Activated naive CD8-positive, alpha-beta T cell treated with anti-CD3 and anti-CD28 coated beads, Interleukin-2, amount 10 ng/mL, durations not matched to agents 7 days and 5 days (primary cell): ENCODE measurements at places on chromosomes 2 and 18. TPM values are rescaled to one million over a fixed set of nuclear protein-coding genes. Genes with fewer than 3 reads are reported as not detected.

The C2orf80 gene
- not detected for total RNA-seq

The GREB1 gene
- 0.28 TPM for total RNA-seq

The MC2R gene
- not detected for total RNA-seq

The CCDC150 gene
- 13.5 TPM for total RNA-seq

The MFSD2B gene
- not detected for total RNA-seq

The PREB gene
- 53.9 TPM for total RNA-seq

The CABYR gene
- total RNA-seq: 1.4 TPM

The PARD6G gene
- total RNA-seq: 1.0 TPM

GRCh38 chr2:15334644-15335326 lies 226.3 kb downstream of the NBAS start:
- no peaks in the 10 kb centered on the region for H3K27me3 ChIP-seq
- H3K4me1 ChIP-seq: peaks cover 8% of the 10 kb centered on the region
- no peak overlapping the region for H3K27ac ChIP-seq
- peaks cover 13% of the 10 kb centered on the region for H3K36me3 ChIP-seq
- no peak for DNase-seq

GRCh38 chr18:25604196-25604893 lies 252.4 kb upstream of the ZNF521 start:
- H3K4me3 ChIP-seq: no peak overlapping the region
- H3K27ac ChIP-seq: no peak overlapping the region
- H3K4me1 ChIP-seq: no peaks in the 10 kb centered on the region
- H3K36me3 ChIP-seq: no peaks in the 10 kb centered on the region
- no peak for DNase-seq

- no peak for DNase-seq
- H3K4me1 ChIP-seq: peaks cover 7% of the 10 kb centered on the region
- H3K4me3 ChIP-seq: no peak overlapping the region
- no peak overlapping the region for H3K27ac ChIP-seq
- H3K36me3 ChIP-seq: no peaks in the 10 kb centered on the region
Observed at GRCh38 chr2:158953926-158954763, 14.3 kb upstream of the TANC1 start.

GRCh38 chr2:74760875-74761630 lies 72.9 kb upstream of the HK2 start:
- H3K27me3 ChIP-seq: no peaks in the 10 kb centered on the region
- H3K27ac ChIP-seq: no peak overlapping the region
- peaks cover 3% of the 10 kb centered on the region for H3K36me3 ChIP-seq
- H3K4me1 ChIP-seq: peaks cover 12% of the 10 kb centered on the region
- H3K4me3 ChIP-seq: no peak overlapping the region
- DNase-seq: no peak

DNA sequence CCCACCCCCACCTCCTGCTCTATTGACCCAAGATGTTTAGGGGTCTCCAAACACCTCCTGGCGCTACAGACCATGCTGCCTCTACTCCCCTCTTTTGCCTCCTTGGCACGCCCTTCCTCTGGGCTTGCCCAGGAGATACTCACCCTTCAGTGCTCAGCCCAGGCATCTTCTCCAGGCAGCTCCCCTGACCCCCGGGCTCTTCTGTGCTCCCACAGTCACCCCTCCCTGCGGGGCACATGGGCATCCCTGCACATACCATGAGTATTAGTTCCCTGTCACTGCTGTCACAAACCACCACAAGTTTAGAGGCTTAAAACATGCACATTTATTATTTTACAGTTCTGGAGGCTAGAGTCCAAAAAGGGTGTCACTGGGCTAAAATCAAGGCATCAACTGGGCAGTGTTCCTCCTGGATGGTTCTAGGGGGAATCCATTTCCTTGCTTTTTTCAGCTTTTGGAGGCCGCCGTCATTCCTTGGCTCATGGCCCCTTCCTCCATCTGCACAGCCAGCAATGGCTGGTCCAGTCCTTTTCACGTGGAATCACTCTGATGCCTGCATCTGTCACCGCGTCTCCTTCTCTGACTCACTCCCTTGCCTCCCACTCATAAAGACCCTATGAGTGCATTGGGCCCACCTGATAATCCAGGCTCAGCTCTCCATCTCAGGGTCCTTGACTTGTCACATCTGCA lies 230.4 kb upstream of the COPS8 start:
- H3K27ac ChIP-seq: no peak overlapping the region
- H3K4me3 ChIP-seq: no peak overlapping the region
- H3K4me1 ChIP-seq: no peaks in the 10 kb centered on the region
- peaks cover 1% of the 10 kb centered on the region for H3K27me3 ChIP-seq
- DNase-seq: no peak

DNA sequence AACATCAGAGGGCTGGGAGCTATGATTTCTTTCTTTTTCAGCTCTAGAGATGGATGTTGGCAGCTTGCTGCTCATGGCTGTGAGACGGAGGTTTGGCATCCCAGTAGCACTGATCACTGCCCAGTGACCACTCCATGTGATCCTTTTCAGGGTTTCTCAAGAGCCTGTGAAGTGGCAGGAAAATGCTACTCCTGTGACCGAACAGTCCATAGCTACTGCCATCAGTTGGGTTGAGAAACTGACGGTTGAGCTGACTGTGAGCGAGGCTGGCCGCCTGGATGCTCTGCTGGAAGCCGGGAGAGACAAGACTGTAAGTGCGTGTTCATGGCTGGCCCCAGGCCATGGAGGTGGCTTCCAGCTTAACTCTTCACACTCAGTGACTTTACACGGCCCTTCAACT lies 34.2 kb downstream of the VWA3B start:
- H3K4me1 ChIP-seq: peaks cover 8% of the 10 kb centered on the region
- H3K27me3 ChIP-seq: peaks cover 13% of the 10 kb centered on the region
- H3K36me3 ChIP-seq: no peaks in the 10 kb centered on the region
- H3K4me3 ChIP-seq: no peak overlapping the region
- DNase-seq: no peak

DNA sequence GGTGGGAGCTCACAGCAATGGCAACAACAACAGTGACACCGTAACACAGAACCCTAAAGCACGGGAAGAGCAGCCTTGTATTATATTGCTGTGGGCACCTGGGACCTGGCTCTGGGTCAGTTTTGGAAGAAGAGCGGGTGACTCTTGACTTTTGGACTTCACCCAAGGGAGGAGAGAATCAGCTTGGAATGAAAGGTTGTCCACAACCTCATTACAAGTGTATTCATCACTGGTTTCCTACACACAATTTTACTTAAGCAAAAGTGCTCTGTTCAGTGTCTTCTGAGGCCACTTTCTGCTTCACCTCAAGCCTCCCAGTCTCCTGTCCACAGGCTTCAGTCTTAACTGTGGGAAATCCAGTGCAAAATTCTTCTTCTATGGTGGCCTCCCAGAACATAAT lies 263.8 kb downstream of the KCNE4 start:
- no peak overlapping the region for H3K4me3 ChIP-seq
- H3K27ac ChIP-seq: no peak overlapping the region
- DNase-seq: no peak

GRCh38 chr2:185507719-185508118 lies 230.9 kb upstream of the FSIP2 start:
- no peaks in the 10 kb centered on the region for H3K36me3 ChIP-seq
- DNase-seq: no peak
- no peak overlapping the region for H3K27ac ChIP-seq
- H3K4me3 ChIP-seq: no peak overlapping the region
- no peaks in the 10 kb centered on the region for H3K27me3 ChIP-seq
- no peaks in the 10 kb centered on the region for H3K4me1 ChIP-seq

GRCh38 chr2:104866883-104867812 lies 13.2 kb downstream of the POU3F3 start:
- DNase-seq: no peak
- no peak overlapping the region for H3K4me3 ChIP-seq
- no peaks in the 10 kb centered on the region for H3K36me3 ChIP-seq
- H3K27ac ChIP-seq: no peak overlapping the region
- H3K4me1 ChIP-seq: peaks cover 6% of the 10 kb centered on the region

GRCh38 chr2:208726242-208726641 lies 319.6 kb downstream of the PTH2R start:
- H3K4me1 ChIP-seq: no peaks in the 10 kb centered on the region
- no peak overlapping the region for H3K27ac ChIP-seq
- H3K4me3 ChIP-seq: no peak overlapping the region
- DNase-seq: no peak

DNA sequence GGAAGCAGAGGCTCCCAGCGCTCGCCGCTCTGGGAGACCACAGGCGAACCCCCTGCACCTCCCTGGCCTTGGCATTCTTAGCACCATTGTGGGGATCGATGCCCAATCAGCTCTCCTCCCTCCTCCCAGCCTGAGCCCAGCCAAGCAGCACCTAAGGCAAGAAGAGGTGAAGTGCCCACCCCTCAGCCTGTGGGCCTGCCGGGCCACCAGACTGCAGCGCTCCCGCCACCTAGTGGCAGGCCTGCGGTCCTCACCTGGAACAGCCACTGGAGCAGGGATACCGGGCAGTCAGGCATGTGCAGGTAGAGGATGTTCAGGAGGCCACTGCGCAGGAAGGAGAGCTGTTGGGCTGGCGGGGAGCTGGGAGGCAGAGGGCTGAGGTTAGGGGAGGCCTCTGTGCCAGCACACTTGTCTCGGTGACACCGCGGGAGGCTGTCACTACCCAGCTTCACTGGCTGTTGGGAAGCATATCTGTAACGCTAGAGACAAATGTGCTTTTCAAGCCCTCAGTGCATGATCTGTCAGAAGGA lies 35.2 kb downstream of the FAM178B start:
- peaks cover 28% of the 10 kb centered on the region for H3K4me1 ChIP-seq
- no peak overlapping the region for H3K4me3 ChIP-seq
- peaks cover 5% of the 10 kb centered on the region for H3K27me3 ChIP-seq
- DNase-seq: peak; percentile 86
- no peaks in the 10 kb centered on the region for H3K36me3 ChIP-seq

- H3K36me3 ChIP-seq: no peaks in the 10 kb centered on the region
- H3K27me3 ChIP-seq: peaks cover 34% of the 10 kb centered on the region
- no peak for DNase-seq
- no peaks in the 10 kb centered on the region for H3K4me1 ChIP-seq
- no peak overlapping the region for H3K4me3 ChIP-seq
Observed at GRCh38 chr18:10130606-10131005, 216.8 kb downstream of the VAPA start.

DNA sequence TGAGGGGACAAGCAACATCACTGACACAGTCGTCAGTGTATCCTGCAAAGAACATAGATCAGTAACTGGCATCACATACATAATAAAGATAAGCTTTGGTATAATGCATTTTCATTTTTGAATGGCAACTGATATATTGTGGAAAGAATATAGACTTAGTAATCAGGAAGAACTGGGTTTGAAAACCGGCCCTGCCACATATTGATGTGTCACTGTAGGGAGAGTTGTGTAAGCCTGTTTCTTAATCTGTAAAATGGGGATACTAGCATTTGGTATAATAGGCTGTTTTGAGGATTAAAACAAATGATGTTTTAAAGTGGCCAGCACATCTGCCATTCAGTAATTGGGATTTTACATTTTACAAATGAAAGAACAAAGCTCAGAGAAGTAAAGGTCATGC lies 277.8 kb upstream of the CNTNAP5 start:
- H3K36me3 ChIP-seq: no peaks in the 10 kb centered on the region
- H3K27ac ChIP-seq: no peak overlapping the region
- no peaks in the 10 kb centered on the region for H3K27me3 ChIP-seq
- DNase-seq: no peak

DNA sequence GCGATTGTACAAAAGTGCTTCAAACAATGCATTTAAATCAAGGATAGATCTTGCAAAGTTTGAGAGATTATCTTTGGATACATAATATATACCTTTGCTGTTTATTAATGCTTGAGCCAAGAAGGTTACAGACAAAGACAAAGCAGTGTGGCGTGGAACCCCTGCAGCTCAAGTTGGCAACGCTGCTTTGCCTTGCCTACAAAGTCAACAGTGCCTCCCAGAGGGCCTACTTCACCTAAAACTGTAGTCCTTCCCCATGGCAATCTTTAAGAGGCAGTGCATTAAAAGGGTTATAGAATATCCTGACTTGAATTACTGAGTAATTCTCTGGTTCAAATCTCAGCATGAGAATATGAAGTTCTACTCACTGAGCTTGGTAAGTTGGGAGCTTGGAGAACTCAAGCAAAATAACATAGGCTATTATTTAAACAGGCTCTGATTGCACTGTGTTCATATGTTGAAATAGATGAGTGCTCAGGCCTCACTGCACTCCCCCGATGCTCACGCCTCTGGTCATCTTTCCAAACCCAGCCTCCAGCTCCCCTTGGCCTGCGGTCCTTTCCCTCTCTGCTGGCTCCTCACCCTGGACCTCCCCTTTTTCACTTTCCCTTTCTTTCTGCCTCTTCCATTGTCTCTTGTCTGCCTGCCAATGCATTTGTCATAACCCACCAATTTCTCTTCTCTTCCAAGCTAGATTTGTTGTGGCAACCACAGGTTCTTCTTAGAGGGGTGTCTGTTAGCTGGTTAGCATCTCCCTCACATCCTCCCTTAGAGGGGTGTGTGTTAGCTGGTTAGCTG lies 96.5 kb downstream of the MYT1L start:
- no peak for DNase-seq
- no peak overlapping the region for H3K27ac ChIP-seq
- peaks cover 1% of the 10 kb centered on the region for H3K27me3 ChIP-seq
- no peaks in the 10 kb centered on the region for H3K36me3 ChIP-seq

- peaks cover 33% of the 10 kb centered on the region for H3K36me3 ChIP-seq
- peaks cover 25% of the 10 kb centered on the region for H3K4me1 ChIP-seq
- no peak overlapping the region for H3K4me3 ChIP-seq
- no peaks in the 10 kb centered on the region for H3K27me3 ChIP-seq
Observed at GRCh38 chr2:55610954-55611743, 6.3 kb downstream of the PPP4R3B start.

DNA sequence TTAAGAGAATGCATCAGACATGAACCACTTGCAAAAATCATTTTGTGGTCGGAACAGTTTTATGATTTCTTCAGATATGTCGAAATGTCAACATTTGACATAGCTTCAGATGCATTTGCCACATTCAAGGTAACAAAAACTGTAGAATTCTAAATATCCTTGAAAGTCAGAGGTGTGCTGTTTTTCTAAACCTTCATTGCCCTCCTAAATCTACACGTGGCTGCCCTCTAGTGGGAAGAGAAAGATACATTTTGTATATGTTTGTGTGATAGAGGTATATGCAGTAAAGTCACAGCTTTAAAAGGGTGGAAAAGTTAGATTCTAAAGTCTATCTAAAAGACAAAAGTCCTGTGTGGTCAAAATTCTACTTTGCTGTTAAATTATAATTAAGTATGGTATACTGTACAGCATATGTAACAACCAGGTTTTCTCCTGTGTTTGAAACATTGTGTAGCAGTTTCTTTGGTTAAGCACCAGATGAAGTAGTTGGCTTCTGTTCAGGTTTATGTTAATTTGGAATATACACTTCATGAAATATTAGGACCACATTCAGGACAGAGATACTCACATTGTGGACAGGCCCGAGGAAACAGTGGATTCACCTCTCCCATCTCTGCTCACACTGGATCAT lies 65.9 kb upstream of the ITM2C start:
- H3K27me3 ChIP-seq: no peaks in the 10 kb centered on the region
- H3K36me3 ChIP-seq: peaks cover 56% of the 10 kb centered on the region
- peak overlapping the region; percentile 57 for H3K27ac ChIP-seq
- peak overlapping the region; percentile 21 for H3K4me3 ChIP-seq
